Naive thymus-derived CD4-positive, alpha-beta T cell (primary cell): ENCODE measurements at places on chromosomes 11 and 22. TPM values are rescaled to one million over a fixed set of nuclear protein-coding genes. Genes with fewer than 3 reads are reported as not detected.

Gene OR5T2
- not detected for total RNA-seq

Gene DGCR6L
- total RNA-seq: 53.8 and 55.3 TPM in 2 replicates

DNA sequence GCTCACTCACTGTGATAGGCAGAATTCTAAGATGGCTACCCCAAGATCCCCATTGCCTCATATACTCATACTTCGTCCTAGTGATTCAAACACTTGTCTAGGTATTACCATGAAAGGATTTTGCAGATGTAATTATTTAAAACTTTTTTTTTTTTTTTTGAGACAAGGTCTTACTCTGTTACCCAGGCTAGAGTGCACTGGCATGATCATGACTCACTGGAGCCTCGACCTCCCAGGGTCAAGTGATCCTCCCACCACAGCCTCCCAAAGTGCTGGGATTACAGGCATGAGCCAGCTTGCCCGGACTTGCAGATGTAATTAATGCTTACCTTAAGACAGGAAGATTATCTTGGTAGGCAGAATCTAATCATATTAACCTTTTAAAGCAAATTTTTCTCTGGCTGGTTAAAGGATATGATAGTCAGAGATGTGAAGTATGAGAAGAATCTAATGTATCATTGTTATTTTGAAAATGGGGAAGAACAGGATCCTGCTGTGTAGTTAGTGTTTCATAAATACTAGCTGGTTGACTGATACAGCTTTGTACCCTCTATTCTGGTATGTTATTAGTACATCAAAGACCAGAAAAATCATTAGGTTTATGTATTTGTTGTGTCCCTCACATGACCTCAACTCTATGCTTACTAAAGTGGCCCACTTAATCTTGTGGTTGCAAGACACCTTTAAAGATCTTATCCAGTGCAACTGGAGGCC is 35.5 kb downstream of the C2CD3 start:
- H3K36me3 ChIP-seq: peaks cover 50% of the 10 kb centered on the region
- H3K4me1 ChIP-seq: no peaks in the 10 kb centered on the region
- H3K4me3 ChIP-seq: no peak overlapping the region
- no peaks in the 10 kb centered on the region for H3K27me3 ChIP-seq

GRCh38 chr11:61080986-61081590 is 21.2 kb upstream of the CD5 start:
- H3K4me1 ChIP-seq: peaks cover 31% of the 10 kb centered on the region
- no peak for DNase-seq
- H3K36me3 ChIP-seq: no peaks in the 10 kb centered on the region
- H3K27me3 ChIP-seq: no peaks in the 10 kb centered on the region
- peak overlapping the region; percentile 40 for H3K4me3 ChIP-seq
